ENCODE measurements at places on chromosomes 13 and 19.
A peak's percentile ranks its signal among the peaks of the same experiment; 100 is the strongest.

DNA sequence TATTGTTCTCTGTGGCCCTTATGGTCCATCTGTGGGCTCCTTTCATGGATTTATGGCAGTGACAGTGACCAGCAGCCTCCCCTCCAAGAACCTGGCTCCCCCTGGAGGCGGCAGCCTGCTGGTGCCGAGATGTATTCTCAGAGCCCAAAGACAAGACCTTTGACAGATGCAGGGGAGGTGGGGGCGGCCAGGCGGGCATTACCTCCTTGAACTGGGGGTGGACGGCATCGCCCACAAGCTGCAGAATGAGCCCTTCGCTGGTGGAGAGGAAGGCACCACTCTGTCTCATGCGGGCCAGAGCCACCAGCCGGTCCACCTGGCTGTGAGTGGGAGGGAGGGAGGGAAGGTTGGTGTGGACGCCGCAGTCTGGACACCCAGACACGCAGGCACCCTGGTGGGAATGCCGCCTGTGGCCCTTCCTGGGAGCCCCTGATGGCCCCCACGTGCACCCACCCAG is 6.6 kb downstream of the ISOC2 start:
- peak; percentile 52 for DNase-seq

DNA sequence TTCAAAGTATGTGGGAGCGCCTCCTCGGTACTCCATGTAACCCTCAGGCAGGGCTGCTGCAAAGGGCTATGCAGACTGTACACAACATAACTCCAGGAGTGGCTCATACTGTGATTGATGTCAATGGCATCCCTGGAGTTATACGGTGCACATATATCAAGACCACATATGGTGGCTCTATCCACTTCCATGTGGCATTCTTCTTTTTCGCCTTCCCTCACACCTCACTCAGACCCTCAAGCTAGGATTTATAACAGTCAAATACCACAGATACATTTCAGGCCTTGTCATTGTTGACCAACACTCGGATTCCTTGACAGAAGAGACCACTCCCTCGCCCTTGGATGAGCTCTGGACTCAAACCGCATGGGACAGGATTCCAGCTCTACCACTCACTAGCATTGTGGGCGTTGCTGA is 11.3 kb upstream of the UBL3 start:
- no peak for DNase-seq

GRCh38 chr13:28012896-28013295 is 24.4 kb upstream of the URAD start:
- no peak for DNase-seq

DNA sequence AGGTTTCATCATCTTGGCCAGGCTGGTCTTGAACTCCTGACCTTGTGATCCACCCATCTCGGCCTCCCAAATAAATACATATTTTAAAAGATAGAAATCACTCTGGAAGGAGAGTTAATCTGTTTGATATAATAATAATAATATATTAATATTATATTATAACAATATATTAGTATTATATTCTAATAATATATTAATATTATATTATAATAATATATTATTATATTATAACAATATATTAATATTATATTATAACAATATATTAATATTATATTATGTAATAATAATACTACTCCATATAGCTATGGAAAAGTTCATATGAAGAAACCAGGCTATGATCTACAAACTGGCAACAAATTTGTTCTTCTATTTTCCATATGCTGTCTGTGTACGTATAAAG is 16.8 kb downstream of the HPN start:
- no peak for DNase-seq

DNA sequence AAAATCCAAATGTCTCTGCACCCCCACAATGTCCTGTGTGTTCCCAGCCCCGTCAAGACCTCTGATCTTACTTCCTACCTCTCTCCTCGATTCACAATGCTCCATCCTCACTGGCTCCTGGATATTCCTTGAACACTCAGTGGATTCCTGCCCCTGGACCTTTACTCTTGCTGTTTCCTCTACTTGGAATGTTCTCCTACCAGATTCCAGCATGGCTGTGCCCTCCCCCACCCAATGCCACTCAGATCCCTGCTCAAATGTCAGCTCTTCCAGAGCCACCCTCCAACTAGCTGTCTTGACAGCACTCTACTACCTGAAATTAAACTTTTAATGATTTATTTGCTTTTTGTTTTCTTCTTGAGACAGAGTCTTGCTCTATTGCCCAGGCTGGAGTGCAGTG is 107.4 kb downstream of the KLF5 start:
- DNase-seq = no peak

DNA sequence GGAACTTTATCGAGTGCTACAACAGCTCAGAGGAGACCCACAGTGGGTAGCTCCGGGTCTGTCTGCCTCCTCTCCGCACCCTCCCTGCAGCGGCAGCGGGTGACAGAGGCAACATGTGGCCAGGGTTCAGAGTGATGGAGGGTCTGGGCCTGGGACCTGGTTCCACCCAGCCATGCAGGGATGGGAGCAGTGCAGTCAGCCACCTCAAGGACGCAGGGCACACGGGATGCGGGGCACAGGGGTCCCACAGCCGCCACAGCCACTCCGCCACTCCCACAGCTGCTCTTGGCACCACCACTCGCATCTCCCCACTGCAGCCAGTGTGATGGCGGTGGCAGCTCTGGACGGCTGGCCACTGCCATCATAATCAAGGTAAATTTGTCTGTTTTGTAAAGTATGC is 892.9 kb downstream of the OLFM4 start:
- DNase-seq = no peak

- no peak for DNase-seq
Measured at GRCh38 chr13:110436276-110436675, 125.2 kb downstream of the RAB20 start.

DNA sequence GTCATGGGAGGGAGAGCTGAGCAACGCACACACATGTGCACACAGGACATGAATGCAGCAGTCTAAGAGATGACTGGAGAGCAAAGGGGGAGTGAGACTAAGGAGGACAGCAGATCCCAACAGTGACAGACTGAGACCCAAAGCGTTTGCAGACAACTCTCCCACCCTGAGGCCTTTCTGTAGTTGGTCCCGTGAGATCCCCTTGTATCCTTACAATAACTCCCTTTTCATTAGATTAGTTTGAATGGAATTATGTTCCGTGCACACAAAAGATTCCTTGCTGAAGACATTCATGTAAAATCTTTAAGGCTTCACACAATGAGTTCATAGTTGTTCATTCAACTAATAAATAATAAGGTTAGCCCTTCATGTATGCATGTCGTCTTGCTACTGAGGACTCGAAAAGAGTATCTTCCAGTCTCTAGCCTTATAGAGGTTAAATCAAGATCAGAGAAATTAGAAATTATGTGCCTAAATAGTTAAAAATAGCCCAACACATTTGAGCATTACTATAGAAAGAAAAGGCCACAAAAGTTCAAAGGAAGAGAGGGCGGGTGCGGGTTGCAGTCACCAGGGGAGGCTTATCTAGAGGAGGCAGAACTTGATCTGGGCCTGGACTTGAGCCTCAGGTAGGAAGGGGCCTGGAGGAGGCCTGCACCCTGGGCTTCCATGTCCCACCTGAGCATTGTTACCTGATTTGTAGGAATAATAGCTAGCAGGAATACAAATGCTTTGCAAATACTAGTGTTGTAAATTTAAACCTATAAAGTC is 3.1 kb upstream of the GTF3A start:
- no peak for DNase-seq

DNA sequence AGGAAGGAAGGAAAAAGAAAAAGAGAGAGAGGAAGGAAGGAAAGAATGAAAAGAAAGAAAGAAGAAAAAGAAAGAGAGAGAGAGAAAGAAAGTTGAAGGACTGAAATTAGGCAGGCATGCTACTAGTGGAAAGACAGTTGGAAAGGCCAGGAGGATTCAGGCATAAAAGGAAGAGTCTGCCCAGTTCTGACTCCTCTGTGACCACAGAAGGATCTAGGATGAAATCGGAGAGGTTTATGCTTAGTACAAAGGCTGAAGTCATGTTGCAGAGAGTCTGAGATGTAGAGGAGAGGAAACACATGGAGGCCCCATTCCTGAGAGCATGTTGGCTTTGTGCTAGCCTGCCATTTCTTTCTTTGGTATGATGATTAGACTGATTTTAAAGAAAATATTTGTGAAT is 246.5 kb upstream of the ARGLU1 start:
- no peak for DNase-seq

DNA sequence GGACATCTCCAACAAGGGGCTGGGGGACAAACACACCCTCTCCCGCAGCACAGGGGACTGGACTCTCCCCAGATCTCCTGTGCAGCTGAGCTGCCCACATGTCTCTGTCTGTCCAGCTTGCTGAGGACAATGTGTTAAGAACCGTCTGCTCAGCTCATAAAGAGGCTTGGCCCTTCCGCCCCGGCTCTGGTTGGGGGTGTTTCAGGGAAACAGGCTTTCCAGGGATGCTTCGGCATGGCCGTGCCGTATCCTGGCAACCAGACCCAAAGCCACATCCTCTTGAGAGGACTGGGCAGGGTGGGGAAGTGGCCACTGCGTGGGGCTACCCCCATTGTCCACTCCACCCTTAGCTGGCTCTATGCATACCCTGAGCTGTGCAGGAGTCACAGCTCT is 41.1 kb upstream of the CHST8 start:
- DNase-seq = no peak

GRCh38 chr13:113933901-113934300 is 40.0 kb downstream of the C13orf46 start:
- no peak for DNase-seq

DNA sequence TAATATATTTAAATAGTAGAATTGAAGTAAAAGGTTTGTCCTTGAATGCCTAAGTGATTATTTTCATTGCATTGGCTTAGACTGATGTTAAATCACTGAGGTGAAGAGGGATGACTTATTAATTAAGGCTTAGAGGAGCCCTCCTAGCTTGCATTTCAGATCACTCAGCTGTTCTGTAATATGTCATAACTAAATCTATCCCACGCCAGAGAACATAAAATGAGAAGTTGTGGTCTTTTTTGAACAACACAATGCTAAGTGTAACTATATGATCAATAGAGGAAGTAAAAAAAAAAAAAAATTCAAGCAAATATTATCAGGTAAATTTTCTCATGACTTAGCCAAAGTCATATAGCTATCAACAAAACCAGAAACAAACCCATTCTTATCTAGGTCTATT is 752.2 kb downstream of the GPC5 start:
- no peak for DNase-seq

DNA sequence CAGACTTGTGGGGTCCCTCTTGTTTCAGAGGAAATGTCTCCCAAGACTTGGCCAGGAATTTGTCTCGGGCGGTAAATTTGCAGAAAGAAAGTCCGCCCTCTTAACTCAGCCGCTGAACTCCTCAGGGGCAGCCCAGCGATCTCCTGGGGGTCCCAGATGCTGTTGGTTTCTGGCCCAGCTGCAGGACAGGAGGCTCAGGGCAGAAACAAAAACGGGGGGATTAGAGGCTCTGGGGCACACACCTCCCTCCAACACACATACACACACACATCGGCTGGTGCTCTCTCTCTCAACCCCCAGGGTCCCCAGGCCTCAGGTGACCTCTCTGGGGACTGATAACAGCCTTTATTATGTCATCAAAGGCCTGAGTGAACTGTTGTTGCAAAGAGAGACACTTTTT is 7.1 kb downstream of the ARHGEF18 start:
- DNase-seq = no peak

DNA sequence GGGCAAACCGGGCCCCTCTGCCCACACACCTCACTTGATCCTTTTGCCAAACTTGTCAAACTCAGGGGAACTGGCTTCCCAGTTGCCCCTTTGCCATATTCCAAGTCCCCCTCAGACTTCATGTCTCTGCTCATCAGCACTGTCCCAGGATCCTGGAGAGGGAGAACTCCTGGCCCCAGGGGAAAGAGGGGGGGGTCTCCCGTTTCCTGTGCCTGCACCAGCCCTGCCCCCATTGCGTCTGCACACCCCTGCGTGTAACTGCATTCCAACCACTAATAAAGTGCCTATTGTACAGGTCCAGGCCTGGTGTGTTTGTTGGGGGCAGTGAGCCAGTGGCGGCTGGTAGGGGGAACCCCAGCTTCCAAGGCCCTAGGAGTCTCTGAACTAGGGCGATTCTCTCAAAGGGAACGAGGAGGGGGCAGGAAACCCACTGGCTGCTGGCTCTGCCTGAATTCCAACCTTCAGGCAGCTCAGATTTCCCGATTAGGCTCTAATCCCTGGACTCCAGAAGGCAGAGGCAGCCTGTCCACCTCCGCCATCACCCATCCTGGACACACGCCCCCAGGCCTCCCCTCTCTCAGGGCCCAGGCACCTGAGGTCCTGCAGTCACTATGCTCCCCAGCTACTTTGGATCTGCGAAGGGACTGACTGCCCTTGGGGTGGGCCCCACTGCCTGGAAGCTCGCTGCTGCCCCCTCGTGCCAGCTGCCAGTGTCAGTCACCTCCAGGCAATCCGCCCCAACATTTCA is 9.7 kb upstream of the ILF3 start:
- DNase-seq = peak; percentile 86

GRCh38 chr13:75935805-75936204 is 299.7 kb downstream of the LMO7 start:
- DNase-seq = no peak

DNA sequence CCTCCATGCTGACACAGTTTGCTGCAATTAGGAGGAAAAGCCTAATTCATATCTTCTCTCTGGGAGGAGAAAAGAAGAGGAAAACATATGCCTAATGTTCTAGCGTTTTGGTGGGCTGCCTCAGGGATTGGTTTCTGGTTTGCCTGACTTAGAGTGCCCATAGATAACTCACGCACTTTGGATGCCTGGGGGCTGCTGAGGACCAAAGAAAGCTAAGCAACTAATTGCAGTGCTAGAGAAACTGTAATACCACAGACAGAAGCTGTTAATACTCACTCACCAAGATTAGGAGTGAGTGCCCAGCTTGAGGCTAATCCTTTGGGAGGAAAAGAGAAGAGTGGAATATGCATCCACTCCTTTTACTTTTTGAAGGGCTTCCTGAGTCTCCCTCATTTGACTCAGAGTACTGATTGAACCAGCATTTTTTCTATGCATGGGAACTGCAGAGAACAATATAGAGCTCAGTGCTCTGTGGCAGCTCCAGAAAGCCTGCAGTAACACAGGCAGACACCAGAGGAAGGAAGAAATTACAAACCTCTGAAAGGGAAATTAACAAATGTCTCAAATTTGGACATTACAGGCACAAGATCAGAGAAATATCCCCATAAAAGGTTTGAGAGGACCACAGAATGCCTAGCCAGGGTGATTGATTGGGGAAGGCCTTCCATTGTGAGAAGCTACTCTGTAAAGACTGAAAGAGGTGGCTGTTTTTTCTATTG is 666.4 kb downstream of the OLFM4 start:
- no peak for DNase-seq

DNA sequence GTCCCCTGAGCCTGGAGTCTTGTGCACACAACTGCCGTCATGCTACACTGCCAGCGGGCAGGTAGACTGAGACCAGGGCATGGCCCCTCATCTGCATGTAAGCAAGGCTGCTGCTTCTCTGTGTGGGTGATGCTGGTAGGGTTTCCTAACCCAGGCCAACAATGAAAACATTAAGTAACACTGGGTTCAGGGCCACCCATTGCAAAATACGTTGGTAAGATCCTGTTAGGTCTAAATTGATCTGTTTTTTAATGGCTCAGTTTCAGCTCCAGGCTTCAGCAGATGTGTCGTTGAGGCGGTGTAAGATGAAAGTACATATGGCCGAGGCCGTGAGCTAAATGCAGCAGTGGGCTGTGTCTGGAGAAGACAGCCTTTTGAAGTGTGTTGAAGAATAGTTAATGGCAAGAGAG is 383.4 kb downstream of the IRS2 start:
- DNase-seq = no peak
